Non-pigmented ciliary epithelial cell (primary cell): ENCODE measurements at places on chromosomes 16 and 17.

- DNase-seq = no peak
These were observed 187.2 kb downstream of the CDK5R1 start for GRCh38 chr17:32673964-32674363.

DNA sequence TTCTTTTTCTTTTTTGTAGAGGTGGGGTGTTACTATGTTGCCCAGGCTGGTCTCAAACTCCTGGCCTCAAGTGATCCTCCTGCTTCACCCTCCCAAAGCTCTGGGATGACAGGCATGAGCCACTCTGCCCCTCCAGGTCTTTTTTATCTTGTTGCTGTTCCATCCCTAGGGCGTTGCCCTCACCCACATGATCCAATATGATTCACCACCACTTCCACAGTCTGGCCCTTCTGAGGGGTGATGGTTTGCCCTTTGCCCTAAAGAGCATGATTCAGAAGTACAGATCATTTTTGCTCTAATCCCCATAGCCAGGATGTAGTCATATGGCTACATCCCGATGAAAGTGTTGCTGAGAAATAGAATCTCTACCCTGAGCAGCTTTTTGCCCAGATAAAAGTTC lies 18.8 kb downstream of the STX4 start:
- peak; percentile 83 for DNase-seq

DNA sequence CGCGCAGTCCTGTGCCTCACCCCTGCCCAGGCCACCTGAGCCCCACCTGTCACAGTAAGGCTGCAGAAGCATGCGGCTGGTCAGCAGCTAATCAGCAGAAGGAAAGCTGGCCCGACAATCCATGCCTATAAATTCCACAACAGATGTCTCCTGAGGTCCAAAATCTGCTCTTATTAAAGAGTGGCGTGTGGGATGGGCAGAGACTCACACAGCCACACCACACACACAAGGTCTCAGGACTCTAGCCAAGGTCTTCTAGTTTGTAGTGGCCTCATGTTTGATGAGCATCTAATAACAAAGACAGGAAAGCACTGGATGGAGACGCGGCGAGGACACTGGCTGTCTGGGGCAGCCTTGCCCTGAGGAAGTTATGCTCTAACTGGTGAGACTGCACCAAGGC lies 55.9 kb downstream of the ANKRD11 start:
- DNase-seq = no peak

GRCh38 chr16:66516808-66517585 lies 32.9 kb downstream of the TK2 start:
- DNase-seq = peak; percentile 99

DNA sequence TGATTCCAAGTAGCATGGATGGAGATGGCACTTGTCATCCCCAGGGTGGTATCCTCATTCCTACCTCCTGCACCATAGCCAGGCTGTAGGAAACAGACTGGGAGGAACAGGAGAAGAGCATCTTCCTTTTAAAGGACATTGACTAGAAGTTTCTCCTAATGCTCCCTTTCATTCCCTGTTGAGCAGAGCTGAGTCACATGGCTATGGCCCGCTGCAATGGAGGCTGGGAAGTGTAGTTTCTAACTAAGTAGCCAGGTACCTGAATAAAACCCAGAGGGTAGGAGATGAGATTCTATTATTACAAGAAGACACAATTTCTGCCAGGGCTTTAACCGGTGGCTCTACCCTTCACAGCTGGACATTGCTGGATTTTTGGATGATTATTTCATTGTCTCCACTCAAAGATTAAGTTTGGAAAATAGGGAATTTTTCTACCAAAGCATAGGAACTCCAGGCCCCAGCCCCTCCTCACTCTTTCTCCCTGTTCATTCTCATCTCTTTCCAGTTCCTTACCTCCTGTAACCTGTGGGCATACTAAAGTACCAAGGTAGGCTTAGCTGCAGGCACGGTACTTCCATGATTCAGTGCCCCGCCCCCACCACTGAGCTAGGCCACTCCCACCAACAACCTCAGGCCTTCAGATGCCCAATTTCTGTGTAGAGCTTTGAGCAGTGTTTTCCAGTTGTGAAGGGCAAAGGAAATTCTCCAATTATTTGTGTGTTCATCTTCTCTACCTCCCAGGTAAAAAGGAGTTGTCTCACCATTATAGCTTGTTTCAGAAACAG lies 378.3 kb downstream of the CDH13 start:
- DNase-seq = no peak

DNA sequence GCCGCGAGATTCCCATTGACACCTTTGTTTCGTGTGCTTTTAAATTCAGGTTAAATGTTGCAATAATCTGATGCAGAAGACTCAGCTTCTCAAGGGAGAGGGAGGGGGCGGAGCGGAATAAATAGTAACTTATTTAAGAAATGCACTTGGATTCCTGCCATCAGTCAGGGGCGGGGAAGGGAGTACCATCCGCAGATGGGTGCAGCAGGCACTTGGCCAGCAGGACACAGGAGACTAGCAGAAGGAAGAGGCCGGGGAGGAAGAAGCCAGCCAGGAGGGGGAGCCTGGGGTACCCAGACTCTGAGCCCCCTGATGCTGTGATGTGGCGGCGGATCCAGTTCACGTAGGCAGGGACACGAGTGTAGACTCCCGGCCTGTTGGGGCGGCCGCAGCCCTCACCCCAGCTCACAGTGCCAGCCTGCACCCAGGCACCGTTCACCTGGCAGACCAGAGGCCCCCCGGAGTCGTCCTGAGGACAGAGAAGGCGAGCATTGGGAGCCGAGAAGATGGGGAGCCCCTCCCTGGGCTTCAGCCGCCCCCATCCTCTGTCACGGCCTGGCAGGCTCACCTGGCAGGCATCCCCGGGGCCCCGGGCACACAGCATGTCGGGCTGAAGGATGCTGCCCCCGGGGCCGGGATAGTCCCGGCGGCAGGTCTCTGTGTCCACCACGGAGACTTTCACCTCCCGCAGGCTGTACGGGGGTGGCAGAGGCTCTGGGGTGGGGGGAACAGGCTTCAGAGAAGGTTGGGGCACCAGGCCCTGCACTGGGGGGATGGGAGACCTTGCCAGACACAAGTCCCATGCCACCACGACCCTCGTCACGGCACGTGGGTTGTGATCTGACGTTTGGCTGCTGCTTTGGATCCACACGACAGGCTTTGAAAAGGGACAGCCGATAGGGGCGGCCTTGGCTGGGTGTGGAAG lies 3.2 kb downstream of the TPSG1 start:
- DNase-seq = no peak

- DNase-seq = no peak
These were observed 69.8 kb upstream of the METRNL start for GRCh38 chr17:83009414-83010205.
